Nephron progenitor cell (in vitro differentiated cells): ENCODE measurements at places on chromosomes 4 and X.

- peaks cover 8% of the 10 kb centered on the region for H3K36me3 ChIP-seq
- H3K27ac ChIP-seq = no peak overlapping the region
- no peak overlapping the region for H3K4me3 ChIP-seq
- no peaks in the 10 kb centered on the region for H3K27me3 ChIP-seq
- peak; percentile 8 for DNase-seq
Observed at GRCh38 chr4:140326395-140326993, 47.0 kb upstream of the SCOC start.

GRCh38 chr4:163702736-163703135 lies 208.2 kb downstream of the TMA16 start:
- no peaks in the 10 kb centered on the region for H3K4me1 ChIP-seq
- no peak overlapping the region for H3K27ac ChIP-seq
- H3K4me3 ChIP-seq = no peak overlapping the region
- no peaks in the 10 kb centered on the region for H3K36me3 ChIP-seq
- DNase-seq = no peak
- no peaks in the 10 kb centered on the region for H3K27me3 ChIP-seq

DNA sequence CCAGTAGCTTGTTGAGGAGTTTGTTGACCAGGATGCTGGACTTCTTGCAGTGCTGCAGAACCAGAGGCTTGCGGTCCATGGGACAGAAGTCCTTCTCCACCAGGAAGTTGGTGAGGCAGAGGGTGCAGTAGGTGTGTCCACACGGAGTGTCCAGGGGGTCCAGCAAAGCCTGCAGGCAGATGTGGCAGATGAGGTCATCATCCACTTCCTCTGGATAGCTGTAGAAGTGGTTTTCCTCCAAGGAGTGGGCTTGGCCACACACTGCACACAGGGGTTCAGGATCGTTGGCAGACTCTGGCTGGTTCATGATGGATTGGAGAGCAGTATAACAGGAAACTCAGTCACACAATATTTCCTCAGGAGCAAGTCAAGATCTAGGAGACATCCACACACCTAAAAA lies 17.6 kb downstream of the LNX1 start:
- DNase-seq = no peak
- no peaks in the 10 kb centered on the region for H3K36me3 ChIP-seq
- H3K4me1 ChIP-seq = no peaks in the 10 kb centered on the region

DNA sequence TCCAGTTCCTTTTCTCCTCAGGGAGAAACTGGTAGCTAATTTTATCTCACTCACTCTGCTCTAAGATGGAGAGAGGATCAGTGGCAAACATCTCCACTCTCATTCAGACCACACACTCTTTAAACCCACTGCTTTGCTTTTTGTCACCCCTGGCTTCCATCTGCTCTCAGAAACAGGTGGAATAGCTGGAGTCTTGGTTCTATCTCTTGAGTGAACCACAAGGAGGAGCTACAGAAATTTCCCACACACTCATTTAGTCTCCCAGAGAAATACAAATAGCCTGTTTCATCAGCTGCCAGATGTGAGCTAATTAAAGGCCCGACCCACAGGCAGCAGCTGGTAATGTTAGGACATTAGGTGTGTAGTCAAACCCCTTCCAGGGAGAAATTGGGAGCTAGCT lies 96.6 kb downstream of the STPG2 start:
- H3K4me3 ChIP-seq = no peak overlapping the region
- DNase-seq = no peak
- peak overlapping the region; percentile 17 for H3K27ac ChIP-seq

GRCh38 chr4:169159624-169160171 lies 111.1 kb downstream of the SH3RF1 start:
- no peak overlapping the region for H3K4me3 ChIP-seq
- H3K27ac ChIP-seq = no peak overlapping the region
- peaks cover 67% of the 10 kb centered on the region for H3K4me1 ChIP-seq
- no peaks in the 10 kb centered on the region for H3K27me3 ChIP-seq
- DNase-seq = no peak
